ENCODE measurements at places on chromosomes 13 and 19.

- DNase-seq, result no peak
These were observed 34.3 kb downstream of the ATP4B start for GRCh38 chr13:113623491-113624234.

GRCh38 chr13:65339241-65339640 lies 1890.9 kb downstream of the PCDH9 start:
- DNase-seq, result no peak

- no peak for DNase-seq
These were observed 257.6 kb downstream of the TEX29 start for GRCh38 chr13:111577956-111578605.

DNA sequence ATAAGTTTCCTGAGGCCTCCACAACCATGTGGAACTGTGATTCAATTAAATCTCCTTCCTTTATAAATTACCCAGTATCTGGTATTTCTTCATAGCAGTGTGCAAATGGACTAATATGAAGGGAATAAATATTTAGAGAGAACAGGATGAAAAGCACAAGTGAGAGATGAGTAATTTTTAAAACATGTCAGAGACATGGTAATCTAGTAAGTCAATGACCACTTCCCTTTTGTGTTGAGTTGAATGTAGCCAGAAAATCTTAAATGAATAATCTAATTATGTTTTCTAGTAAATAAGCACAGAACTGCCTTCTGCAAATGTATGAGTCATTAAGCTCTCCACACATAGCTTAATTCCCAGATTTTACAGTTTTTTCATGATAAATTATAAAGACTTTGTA lies 524.1 kb upstream of the SLITRK5 start:
- no peak for DNase-seq

GRCh38 chr13:37729876-37730275 lies 131.3 kb upstream of the POSTN start:
- DNase-seq, result no peak

DNA sequence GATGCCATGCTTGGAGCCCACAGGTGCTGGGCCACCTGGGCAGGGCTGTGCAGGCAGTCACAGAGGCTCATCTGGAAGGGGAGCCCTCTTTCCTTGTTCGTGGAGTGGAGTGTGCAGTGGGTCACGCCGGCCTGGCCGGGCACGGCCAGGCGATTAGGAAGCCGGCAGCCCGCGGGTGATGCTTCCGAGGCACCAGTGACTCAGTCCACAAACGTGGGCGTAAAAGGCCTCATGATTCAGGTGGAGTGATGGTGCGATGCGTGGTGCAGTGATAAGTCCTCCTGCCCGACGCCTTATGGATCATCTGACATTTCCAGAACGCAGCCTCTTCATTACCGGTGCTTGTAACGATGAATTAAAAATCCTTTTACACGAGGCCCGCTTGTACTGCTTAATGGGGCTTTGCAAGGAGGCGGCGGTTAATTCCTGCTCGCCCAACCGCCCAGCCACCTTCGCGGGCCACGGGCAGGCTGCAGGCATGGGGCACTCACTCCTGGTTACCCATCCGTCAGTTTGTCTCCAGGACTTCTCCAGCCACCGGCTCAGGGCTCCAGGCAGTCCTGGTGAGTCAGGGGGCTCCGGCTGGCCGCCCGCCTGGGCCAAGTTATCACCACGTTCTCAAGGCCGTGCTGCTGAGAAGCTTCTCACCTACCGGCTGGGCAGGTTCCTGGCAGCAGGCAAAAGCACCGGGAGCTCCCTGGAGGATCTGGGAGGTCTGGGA lies 172.4 kb downstream of the KDM4B start:
- no peak for DNase-seq

GRCh38 chr19:4638317-4638716 lies 999 bp upstream of the TNFAIP8L1 start:
- DNase-seq, result no peak

GRCh38 chr13:86882835-86883234 lies 788.3 kb upstream of the SLITRK5 start:
- no peak for DNase-seq

GRCh38 chr13:80462037-80462436 lies 121.1 kb upstream of the SPRY2 start:
- DNase-seq, result no peak

DNA sequence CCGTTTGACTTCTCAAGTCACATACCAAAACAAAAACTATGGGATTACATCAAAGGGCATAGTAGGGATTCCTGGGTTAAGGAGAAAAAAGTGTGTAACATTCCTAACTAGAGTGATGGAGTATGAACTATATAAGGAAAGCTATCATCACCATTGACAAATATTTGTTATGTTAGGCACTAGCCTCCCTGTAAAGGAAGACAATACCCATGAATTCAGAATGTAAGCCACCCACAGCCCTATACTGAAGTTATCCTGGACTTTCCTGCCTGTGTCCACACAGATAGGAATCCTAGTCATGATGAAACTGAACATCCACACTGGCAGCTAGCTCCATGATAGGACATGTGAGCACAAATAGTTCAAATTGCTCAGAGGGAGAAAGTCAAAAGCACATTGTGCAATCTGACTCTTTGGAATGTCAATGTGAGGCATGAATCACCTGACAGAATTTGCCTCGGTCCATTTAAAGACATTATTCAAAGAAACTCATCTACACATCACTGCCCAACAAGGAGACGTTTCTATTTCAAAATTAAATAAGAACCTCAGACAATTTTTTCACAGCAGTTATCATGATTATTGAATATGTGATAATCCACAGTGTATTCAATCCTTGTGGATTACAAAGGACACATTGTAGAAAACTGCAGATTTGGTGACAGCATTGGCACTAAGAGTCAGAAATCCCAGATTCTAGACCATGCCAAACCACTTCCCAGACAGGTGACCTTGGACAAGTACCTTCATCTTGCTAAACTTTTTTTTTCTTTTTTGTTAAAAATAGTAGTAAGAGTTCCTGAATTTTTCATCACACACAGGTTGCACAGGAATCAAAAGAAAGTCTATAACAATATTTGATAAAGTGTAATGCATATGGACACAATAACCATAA lies 529.3 kb downstream of the IRS2 start:
- no peak for DNase-seq

DNA sequence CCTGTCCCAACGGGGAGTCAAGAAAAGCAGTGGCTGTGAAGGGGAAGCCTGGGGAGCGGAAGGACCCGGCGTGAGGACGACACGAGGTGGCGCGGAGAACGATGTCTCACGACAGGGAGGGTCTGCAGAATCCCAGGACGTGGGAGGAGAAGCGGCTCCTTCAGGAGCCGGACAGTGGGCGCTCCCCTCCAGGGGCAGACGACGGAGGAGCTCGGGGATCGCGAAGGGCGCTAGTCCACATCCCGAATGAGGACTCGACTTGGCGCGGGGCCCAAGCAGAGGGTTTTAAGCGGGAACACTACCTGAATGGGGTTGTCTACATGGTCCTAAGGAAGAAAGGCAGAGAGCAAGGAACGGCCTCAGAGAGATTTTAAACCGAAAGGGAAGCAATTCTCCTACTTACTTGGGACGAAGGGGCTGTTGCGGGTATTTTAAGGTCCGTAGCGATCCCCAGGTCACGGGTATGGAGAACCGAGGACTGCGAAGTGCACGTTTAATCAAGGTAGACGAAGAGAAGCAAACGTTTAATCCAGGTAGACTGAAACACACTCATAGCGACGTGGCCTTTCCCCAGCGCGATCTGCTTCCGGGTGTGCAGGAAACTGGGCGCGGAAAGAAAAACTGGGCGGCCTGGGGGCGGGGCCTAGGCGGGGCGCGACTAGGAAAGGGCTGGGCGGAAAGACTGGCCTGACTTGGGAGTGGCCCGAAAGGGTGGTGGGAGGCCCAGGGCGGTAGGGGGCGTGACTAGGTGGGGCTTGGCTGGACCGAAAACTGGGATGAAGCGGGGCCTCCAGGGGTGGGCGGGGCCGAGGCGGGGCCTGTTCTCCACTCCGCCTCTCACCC lies at the start of gene ZNF841:
TSS of gene ZNF841 (minus strand) at position 594 of the 843 bp plus-strand sequence. CDS start 10,964 bp downstream, outside the sequence.
- peak; percentile 59 for DNase-seq

DNA sequence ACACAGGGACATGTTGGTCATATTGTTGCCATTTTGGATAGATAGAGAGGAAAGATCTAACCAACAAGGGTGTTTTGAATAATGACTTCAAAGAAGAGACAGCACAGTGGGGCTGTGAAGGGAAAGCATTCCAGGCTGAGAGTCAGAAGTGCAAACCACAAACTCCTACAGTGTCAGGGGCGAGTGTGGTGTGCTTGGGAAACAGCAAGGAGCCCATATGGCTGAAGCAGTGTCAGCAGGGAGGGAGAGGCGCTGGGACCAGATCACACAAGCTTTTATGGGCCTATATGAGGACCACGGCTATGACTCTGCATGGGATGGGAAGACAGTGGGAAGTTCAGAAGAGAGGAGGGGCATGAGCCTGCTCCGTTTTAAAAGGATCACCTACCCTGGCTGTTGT lies 166.4 kb downstream of the MYO16 start:
- no peak for DNase-seq

GRCh38 chr13:53311561-53311960 lies 282.9 kb downstream of the OLFM4 start:
- no peak for DNase-seq

DNA sequence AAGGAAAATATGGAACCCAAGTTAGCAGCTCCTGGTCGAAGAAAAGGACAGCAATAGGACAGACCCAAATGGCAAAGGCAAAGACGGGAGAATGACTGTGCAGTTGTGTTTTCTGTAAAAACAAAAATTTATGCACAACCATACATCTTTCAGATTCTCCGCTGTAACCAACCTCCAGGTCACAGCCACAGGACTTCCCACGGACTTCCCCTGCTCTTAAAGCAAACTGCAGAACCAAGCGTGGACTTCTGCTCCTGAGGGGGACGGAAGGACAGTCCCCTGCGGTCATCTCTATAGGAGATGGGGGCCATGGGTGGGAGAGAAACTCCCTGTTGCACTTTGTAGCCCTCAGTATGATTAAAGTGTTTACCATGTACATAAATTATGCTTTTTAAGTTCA lies 2.5 kb downstream of the GRTP1 start:
- DNase-seq, result no peak

GRCh38 chr13:63700350-63700749 lies 2284.7 kb upstream of the PCDH20 start:
- DNase-seq, result no peak

- DNase-seq, result no peak
These were observed 7.4 kb downstream of the ATP12A start for GRCh38 chr13:24687611-24688010.

GRCh38 chr19:47152205-47152604 lies 21.6 kb downstream of the SAE1 start:
- DNase-seq, result no peak

Measured in effector CD4-positive, alpha-beta T cell (primary cell).